ENCODE measurements at places on chromosomes 1 and 21.

GRCh38 chr1:222037720-222038119, 295.8 kb upstream of the DUSP10 start:
- DNase-seq = no peak

DNA sequence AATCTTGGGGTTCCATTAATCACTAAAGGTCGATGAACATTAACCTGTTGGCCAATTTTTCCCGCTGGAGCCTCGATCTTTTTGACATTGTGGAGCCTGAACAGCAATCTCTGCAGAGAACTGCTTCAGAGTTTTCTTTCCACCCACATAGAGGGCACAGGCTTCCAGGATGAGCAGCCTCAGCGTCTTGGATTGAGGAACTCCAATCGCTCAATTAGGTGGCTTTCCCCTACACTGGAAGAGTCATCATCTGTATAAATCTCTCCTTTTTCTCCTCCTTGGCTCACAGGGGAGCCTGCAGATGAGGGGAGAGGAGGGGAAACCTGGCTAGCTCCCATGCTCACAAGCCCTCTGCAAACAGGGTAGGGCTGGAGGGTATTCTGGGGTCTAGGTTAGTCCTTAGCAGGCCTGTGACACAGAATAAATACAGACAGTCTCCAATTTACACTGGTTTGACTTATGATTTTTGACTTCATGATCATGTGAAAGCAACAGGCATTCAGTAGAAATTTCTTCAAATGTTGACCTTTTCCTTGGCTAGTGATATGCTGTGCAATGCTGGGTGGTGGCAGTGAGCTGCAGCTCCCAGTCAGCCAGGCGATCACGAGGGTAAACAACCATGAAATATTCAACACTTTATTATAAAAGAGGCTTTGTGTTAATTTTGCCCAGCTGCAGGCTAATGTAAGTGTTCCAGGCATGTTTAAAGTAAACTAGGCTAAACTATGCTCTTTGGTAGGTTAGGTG, 80.8 kb downstream of the PGBD5 start:
- no peak for DNase-seq

GRCh38 chr1:110880708-110881374, 7.9 kb downstream of the CD53 start:
- DNase-seq = no peak

GRCh38 chr1:161177112-161177935, at the start of gene B4GALT3:
B4GALT3 (minus strand) TSS chr1:161177507; CDS start chr1:161176060, 1,447 bp downstream.
- DNase-seq = peak; percentile 99

Data from stimulated activated CD8-positive, alpha-beta memory T cell treated with anti-CD3 and anti-CD28 coated beads, Interleukin-15, amount 100 ng/mL, for 24 hours (primary cell).